Activated naive CD4-positive, alpha-beta T cell (primary cell): ENCODE measurements at places on chromosomes 6 and 20.

GRCh38 chr6:15491255-15491985 lies 171.4 kb downstream of the DTNBP1 start:
- DNase-seq = peak; percentile 38

GRCh38 chr6:32070814-32071543 lies 32.8 kb downstream of the CYP21A2 start:
- DNase-seq = no peak

DNA sequence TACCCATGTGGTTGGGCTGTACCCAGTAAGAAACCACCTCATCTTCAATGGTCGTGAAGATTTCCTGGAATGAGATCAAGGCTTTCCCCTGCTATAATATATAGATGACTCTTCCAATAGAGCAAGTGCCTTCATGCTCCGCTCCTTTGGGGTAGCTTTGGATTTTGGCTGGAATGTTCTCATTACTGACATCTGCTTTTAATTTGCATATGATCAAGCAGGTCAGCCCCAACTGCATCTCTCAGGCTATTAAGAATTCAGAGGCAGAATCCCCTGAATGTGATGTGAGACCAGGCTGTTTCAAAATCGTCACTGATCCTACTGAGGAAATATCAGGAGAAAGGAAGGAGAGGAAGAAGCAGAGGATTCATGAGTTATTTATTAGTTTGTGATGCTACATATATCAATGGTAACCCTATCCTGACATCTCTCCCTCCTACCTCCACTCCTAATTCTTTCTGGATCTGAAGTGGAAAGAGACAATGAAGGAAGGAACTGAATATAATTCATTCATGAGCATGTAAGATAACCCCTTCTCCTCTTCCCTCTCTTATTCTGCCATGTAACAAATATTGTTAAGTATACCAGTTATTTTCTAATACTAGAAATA lies 47.6 kb upstream of the FUCA2 start:
- DNase-seq = no peak

DNA sequence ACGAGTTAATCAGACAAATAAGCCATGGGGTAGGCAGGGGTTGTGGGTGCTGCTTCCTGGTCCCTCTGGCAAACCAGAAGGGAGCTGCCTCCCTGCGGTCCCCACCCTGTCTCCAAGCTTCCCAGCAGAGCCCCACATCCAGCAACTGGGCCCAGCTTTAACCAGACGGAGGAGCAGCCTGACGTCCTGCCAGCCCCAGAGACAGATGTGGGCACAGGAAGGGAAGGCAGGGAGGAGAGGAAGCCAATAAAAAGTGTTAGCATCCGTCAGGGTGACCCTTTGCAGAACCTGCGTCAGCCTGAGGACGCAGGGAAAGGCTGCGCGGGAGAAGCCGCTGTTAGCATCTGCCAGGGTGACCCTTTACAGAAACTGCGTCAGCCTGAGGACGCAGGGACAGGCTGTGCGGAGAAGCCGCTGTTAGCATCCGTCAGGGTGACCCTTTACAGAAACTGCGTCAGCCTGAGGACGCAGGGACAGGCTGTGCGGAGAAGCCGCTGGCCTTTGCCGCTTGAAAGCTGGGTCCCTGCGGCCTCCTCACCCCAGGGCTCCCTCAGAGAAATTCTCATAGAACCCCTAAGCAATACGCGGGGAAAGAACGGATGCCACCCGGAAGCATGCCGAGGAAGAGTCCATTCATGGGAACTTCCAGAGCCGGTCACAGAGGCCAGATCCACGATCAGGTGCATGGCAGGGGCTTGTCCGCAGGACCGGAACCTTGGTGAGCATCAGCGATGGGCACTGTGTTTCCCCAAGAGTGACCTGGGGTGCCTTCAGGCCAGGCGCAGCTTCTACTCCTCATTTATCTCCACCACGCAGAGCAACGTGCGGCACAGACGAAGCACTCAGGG lies 15.9 kb downstream of the DLL1 start:
- no peak for DNase-seq

- DNase-seq = no peak
Measured at GRCh38 chr6:15145821-15146220, 100.0 kb upstream of the JARID2 start.

GRCh38 chr6:21438237-21438985 lies 155.1 kb upstream of the SOX4 start:
- DNase-seq = no peak

GRCh38 chr20:41078329-41078728 lies 49.7 kb downstream of the TOP1 start:
- no peak for DNase-seq
